ENCODE measurements at places on chromosomes 13 and 19.

DNA sequence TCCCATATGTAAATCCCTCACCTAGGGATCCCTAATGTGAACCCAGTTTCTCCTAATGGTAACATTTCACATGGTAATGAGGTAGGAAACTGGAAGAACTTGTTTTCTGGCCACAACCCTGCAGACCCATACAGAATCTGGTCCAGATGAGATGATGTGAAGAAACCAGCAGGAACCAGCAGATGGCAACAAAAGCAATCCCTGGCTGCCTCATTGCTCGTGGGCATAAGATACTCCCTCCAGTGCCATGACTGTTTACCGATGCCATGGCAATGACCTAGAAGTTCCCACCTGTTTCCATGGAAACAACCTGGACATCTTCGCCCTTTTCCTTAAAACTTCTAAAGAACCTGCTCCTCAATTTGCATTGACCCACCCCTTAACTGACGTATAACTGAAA lies 1.4 kb upstream of the CD209 start:
- DNase-seq = peak; percentile 28

DNA sequence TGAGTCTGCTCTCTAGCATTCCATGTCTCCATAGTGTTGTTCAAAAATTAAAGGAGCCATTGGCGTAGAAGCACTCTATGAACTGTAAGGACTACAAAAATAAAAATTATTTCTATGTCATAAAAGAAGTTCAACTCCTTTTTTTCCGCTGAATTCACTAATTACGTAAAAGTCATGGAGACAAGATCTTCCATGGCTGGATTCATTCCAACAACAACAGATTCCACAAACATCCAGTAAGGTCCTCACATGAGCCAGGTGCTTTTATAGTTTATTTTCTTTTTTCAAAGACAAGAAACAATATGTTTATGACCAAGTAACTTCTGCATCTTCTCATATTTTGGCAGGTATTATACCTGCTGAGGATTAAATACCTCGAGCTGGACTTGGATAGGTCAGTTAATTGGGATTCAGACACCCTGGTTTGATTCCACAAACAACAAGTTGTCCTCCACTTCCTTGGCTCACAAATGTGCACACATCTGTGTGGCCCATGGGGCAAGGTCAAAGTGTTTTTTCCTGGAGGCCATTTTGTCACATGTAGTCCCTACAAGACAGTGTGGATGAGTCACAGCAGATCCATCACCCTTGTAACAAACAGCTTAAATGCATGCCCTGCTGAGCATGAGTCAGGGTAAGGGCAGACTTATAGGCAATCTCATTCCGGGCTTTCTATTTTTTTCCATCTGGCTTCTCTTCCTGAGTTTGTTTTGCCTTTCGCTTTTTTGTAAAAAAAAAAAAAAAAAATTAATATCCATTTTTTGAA lies 475.6 kb downstream of the COG6 start:
- no peak for DNase-seq

- no peak for DNase-seq
Measured at GRCh38 chr19:9727644-9728043, 40.9 kb downstream of the ZNF846 start.

GRCh38 chr13:112066624-112067004 lies 335 bp upstream of the SOX1 start:
- DNase-seq = peak; percentile 76

DNA sequence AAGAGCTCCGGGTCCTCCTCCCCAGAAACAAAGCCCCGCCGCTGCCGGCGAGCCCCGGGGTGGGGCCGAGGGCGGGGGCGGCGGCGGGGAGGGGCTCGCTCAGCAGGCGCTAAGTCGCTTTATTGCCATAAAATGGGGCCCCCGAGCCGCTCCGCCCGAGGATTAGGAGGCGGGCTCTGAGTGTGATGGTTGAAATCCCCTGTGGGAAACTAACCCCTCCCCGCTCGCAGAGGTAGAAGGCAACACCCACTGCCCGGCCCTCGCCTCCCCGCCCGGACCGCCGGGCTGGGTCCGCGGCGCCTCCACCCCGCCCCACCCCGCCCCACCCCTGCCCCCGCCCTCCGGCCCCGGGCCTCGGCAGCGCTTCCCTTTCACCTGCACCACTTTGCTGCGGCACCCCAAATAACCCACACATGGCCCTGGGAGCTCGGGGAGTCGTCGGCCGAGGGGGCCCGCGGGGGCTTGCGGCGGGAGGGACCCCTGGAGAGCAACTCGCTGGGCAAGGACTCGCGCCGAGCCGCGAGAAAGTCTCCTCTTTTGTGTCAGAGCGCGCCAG lies at the start of gene KLF12:
Gene KLF12, minus strand, starts transcription at position 184 of the 556 bp plus-strand sequence.
- peak; percentile 92 for DNase-seq

- DNase-seq = no peak
Measured at GRCh38 chr13:72570019-72570418, 157.4 kb downstream of the MZT1 start.

GRCh38 chr19:10852098-10852800 lies 4.0 kb downstream of the C19orf38 start:
- no peak for DNase-seq

- DNase-seq = no peak
Measured at GRCh38 chr13:29771247-29771646, 79.2 kb downstream of the UBL3 start.

GRCh38 chr13:93080587-93080986 lies 146.0 kb upstream of the GPC6 start:
- no peak for DNase-seq

GRCh38 chr13:21219036-21219381 lies 42.6 kb downstream of the MRPL57 start:
- DNase-seq = no peak

DNA sequence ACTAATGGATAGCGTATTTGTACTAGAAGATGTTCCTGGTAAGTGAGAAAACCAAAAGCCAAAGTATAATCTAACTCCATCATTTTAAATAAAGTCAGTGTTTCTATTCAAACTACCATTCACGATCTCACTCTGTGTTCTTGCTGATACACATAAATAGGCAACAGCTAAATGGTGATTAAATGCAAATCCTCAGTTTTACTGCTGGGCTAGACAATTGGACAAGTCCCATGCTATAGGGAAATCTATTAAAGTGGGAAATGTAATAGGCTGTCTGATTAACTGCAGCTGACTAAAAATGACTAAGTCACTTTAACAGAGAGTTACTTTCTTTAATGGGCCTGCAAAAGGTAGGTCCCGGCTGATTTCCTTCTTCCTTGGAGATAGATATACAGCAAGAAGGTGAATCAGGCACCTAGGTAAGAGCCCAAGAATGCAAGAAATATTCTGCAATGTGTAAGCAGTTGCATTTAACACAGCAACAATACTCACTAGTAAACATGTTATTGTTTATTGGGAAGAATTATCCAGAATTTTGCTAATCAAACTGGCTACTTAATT lies 298.4 kb downstream of the SLITRK6 start:
- DNase-seq = no peak

DNA sequence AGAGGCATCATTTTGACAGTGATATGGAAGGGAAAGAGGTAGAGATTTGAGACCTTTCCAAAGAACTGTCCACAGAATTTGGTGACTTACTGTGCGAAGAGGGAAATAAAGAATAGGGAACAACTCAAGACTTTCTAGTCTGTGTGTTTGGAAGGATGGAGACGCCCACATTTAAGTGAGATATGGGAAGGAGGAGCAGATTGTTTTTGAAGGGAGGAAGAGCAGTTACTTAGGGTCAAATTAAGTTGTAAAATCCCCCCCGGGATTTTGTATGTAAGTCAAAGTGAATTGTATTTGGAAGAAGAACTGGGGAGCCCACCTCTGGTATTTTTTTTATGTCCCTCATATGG lies 1.2 kb downstream of the USPL1 start:
- DNase-seq = no peak

DNA sequence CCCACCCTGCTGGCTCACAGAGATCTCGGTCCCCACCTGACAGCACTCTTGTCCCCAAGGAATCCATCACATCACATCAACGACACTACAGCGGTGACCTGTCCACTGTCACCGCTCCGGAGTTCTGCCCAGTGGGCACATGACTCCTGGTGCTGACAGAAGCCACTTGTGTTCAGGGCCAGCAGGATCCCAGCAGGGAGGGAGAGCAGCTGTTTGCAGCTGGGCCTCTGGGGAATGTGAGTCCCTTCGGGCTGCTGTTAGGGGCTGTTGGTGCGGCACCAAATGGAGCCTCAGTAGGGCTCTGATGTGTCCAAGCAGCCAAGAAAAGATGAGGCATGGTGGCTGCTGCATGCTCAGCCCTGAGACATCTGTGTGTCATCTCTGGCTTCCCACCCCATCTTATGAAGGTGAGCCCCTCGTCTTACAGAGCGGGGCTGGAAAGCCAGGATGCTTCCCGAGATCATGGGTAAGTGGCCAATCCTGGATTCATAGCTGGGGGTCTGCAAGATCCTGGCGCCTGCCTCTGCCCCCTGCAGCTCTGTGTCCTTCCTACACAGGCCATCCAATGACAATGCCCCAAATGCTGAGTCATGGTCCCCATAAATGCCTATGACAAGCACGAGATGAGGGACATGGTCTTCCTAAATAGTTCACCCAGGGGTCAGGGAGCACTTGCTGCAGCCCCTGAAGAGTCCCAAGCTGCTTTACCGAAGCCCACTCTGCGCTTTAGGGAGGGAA lies 56.0 kb downstream of the F2RL3 start:
- no peak for DNase-seq

GRCh38 chr19:38571682-38572081 lies 46.1 kb downstream of the MAP4K1 start:
- no peak for DNase-seq

- no peak for DNase-seq
Measured at GRCh38 chr13:49326222-49326917, 78.6 kb downstream of the CDADC1 start.

GRCh38 chr19:39351537-39352064 lies 9.4 kb downstream of the SAMD4B start:
- DNase-seq = no peak

DNA sequence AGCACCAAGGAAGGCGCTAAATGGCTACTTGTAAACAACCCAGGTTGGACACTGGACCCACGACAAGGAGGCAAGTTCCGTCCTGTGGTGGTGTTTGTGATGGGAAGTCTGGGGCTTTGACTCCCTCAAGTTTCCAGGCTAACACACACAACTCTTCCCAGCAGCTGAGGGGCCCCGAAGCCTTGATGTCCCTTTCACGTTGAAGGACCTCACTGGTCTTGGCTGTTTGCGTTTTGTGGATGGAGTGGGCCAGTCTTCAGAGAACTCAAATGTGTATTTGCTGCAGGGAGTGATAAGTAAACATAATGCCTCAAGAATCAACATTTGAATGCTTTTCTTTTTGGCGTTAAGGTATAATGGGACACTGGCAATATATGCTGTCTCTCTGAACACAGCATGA lies 199.2 kb downstream of the TM9SF2 start:
- DNase-seq = no peak

- DNase-seq = no peak
Measured at GRCh38 chr13:102825400-102825799, 20.4 kb upstream of the ERCC5 start.

GRCh38 chr13:42420304-42420703 lies 148.4 kb downstream of the AKAP11 start:
- DNase-seq = peak; percentile 61

DNA sequence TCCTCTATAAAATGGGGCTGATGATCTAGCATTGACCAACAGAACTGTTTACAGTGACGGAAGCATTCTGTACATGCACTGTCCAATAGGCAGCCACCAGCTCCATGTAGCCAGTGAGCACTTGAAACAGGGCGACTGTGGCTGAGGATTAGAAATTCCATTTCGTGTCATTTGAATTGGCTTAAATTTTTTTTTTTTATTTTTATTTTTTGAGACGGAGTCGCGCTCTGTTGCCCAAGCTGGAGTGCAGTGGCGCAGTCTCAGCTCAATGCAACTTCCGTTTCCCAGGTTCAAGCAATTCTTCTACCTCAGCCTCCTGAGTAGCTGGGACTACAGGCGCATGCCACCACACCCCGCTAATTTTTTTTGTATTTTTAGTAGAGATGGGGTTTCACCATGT lies 3.0 kb downstream of the PRKCG start:
- no peak for DNase-seq

GRCh38 chr13:77952737-77953136 lies 34.1 kb upstream of the EDNRB start:
- no peak for DNase-seq

DNA sequence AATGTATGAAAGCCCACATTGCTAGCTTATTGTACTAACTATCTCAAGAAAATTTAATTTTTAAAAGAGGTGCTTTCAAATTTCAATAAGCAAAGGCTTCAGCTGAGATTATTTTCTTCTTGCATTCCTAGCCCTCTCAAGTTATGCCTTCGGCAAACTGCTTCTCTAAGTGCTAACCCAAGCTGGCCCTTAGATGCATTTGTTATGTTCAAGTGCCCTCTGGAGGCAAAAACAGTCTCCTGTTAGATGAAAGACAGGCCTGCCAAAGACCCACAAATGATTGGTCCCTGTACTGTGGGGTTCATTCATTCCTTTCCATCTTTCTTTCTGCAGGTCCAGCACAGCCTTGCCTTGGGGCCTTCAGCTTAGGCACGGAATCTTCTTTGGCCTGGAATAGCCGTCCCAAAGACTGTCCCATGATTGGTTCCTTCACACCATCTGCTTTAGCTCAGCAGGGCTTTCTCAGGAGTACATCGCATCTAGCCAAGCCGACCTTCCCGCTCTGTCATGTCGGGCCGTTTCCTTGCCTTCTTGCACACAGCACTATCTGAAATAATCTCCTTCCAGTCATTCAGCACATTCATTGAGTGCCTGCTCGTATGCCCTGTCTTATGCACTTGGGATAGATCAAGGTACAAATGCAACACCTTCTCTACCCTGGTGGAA lies 26.4 kb upstream of the TPTE2 start:
- DNase-seq = no peak

DNA sequence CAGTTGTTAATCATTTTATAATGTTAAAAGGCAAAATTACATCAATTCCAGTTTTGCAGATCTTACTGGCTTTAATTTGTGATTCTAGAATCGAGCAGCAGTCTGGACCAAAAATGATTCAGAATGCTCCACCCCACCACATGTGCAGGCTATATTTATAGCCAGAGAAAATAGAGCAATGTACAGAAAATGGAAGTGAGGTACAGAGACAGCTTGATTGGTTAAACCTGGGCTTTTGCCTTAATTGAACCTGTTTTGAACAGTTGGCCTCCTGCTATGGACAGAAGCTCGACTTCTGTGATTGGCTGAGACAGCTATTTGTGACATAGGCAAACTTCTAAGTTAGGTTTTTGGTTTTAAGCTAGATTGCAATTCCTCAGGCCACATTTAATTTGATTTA lies 607.4 kb upstream of the MIR17HG start:
- DNase-seq = no peak
